Caco-2 (cell line): ENCODE measurements at places on chromosomes 7 and 10.

- DNase-seq: no peak
These were observed 1.5 kb downstream of the AKR1C3 start for GRCh38 chr10:5095687-5096086.

DNA sequence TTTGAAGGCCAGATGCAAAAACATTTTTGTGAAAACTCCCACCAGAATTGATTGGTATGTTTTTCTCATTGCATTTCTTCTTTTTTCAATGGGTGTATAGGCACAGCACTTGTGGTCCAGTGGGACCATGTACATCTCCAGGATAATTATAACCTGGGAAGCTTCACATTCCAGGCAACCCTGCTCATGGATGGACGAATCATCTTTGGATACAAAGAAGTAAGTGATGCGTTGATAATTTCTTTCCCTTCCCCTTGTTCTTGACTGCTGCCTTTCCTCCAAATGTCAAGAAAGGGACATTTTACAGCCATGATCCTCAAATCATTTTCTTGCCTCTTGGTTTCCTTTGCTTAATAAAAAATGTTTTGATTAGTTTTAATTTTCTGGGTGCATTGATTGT lies 331.5 kb downstream of the PLXDC2 start:
- DNase-seq: no peak

GRCh38 chr10:108388706-108389105 lies 1224.2 kb upstream of the SORCS1 start:
- no peak for DNase-seq

DNA sequence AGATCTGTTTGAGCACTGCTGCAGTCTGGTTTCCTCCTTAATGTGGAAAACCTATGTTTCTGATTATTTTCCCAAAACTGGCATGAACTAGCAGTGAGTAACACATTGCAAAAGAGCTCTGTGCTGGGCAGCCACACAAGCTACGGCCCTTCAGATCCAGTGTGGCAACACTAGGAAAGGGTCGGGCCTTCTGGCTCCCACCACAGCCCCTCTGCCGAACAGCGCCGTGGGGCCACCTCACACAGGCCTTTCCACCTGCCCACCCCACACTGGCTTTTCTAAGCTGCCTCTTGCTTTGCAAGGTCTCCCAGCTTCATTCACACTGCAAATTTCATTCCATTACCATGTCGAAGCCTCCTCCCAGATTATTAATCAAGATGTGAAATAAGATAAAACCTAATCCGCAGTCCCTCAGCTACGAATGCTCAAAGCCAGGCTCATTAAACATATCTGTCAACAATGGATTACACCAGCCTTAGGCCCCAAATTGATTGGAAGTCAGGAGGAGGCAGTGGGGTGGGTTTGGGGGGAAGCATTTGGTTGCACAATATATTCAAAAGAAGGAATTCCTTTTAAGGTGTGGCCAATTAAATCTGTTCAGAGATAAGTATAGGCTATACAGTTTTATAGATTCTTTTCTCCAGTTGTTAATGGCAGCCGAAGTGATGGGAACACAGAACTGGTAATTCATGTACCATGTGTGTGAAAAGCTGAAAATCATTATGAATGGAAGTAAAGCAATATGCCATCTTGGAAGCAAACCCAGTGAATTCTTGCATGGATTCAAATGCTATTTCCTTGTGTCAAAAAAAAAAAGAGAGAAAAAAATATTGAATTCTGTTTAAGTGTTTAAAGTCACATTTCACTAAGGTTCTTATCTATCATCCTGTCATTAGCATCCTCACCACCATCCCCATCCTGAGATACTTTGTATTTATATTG lies 223.7 kb downstream of the MTERF1 start:
- DNase-seq: no peak

- no peak for DNase-seq
These were observed 287.1 kb upstream of the CELF2 start for GRCh38 chr10:10730471-10731043.

- DNase-seq: peak; percentile 87
These were observed 64.4 kb downstream of the BPGM start for GRCh38 chr7:134710854-134711624.

DNA sequence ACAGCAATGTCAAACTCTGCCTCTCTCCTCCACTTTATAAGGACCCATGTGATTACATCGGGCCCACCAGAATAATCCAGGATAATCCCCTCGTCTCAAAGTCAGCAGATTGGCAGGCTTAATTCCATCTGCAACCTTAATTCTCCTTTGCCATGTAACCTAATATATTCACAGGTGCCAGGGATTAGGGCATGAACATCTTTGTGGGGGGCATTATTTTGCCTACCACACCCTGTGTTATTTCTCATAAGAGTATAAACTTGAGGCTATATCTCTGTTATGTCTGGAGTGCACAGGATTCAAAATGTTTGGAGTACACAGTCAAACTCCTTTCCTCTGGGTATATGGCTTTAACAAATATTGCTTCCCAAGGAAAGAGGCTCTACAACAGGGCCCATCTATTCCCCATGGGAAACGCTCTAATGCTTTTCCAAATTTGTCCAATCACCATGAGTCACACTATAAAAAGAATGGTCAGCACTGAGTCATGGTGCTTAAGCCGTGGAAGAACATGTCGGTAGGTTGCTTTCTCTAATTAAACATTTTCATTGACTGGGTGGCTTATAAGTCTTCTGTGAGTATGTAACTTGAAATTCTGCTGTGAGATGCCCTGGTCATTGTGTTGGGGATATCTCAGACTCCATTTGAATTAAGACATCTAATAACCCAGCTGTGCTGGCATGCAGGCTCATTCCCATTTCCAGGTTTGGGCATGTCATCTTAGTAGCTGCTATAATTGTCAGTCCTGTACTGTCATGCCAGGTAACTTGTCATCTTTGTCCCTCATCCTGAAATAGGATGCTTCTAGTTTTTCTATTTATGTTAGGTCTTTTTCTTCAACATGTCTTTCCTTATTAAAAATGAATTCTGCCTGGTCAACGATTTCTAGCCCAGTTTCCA lies 11.5 kb upstream of the AKR1B10 start:
- DNase-seq: no peak

- DNase-seq: no peak
These were observed 93.9 kb downstream of the ATXN7L1 start for GRCh38 chr7:105782391-105783042.

- no peak for DNase-seq
These were observed 48.3 kb downstream of the NOD1 start for GRCh38 chr7:30430276-30430675.

DNA sequence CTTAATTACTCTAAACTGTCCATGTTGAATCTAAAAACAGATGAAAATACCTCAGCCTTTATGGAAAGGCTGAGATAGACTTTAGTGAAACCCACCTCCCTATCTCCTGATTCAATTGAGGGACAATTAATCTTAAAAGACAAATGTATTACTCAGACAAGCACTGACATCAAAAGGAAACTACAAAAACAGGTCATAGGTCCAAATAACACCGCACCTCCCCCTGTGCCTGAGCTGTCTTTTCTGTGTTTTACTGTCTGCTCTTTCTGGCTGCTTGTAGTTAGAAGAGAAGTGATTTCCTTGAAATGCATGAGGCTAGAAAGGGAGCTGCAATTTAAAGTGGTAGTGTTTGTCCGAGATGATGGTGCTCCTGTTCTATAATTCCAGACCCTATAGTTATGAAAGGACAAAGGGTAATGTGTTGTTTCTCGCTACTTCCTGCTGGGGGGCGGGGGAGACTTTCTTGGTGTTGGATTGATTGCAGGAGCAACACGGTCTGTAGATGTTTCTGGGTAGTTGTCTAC lies 16.0 kb downstream of the AKR1C8 start:
- no peak for DNase-seq

DNA sequence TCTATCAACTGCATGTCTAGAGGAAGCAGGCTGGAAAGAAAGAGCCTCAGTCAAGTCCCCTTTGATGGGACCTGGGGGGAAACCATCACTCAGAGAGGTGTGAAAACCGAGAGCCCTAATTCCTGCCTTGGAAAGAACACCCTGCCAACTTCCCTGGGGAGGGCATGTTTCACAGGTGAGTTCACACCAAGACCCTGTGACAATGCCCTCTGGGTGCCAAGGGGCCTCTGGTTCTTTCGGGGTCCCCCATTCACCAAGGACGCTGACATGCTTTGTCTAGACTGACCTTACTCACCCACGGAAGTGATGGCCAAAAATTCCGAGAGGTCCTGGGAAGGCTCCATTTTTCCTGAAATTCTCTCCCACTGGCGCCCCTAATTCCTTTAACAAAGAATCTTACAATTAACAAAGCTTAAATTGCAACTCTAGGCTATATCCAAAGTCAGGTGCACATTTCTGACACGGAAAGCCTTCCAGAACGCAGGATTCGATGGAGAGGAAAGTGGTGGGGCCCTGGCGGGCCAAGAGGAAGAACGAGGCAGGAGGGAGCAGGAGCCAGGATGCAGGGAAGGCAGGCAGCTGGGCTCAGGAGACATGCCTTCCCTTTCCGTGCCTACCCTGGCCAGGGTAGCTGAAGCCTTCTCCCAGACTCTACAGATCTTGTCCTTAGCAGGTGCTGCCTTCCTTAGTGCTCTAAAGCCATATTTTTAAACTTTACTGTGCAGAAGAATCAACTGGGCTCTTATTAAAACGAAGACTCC lies 23.7 kb downstream of the VSTM4 start:
- DNase-seq: no peak

- no peak for DNase-seq
These were observed 1.1 kb upstream of the LBX1 start for GRCh38 chr10:101230183-101230917.

DNA sequence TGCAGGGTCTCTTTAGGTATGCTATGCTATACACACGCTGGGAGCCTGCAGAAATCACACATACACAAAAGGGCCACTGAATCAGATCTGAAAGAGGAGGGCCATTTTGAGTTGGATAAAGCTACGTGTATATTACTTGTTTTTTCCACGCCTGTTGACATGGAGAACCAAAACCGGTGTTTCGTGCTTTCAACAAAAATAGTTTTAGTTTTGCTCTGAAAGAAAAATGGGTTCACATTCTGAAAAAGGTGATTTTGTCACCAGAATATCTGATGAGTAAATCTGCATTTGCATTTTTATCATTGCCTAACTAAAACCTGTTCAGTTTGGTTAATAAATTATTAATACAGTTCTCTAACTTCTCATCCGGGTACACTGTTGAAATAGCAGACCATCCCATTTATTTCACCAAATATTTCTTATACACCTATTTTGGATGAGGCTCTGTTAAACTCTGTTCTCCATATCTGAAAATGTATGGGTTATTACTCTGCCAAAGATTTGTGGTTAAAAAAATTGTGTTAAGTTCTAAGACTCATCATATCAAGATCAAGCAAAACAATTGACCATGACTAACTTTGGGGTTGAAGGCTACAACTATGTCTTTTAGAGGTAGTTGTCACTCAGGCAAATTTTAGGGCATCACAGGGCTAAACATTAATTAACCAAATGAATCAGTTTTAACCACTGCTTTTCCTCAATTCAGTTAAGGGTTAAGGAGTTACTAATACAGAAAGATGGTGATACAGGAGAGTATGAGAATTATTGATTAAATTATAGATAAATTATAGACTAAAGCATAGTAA lies 101.2 kb upstream of the RPA3 start:
- no peak for DNase-seq

GRCh38 chr7:66921918-66922486 lies 977 bp downstream of the TMEM248 start:
- DNase-seq: no peak

DNA sequence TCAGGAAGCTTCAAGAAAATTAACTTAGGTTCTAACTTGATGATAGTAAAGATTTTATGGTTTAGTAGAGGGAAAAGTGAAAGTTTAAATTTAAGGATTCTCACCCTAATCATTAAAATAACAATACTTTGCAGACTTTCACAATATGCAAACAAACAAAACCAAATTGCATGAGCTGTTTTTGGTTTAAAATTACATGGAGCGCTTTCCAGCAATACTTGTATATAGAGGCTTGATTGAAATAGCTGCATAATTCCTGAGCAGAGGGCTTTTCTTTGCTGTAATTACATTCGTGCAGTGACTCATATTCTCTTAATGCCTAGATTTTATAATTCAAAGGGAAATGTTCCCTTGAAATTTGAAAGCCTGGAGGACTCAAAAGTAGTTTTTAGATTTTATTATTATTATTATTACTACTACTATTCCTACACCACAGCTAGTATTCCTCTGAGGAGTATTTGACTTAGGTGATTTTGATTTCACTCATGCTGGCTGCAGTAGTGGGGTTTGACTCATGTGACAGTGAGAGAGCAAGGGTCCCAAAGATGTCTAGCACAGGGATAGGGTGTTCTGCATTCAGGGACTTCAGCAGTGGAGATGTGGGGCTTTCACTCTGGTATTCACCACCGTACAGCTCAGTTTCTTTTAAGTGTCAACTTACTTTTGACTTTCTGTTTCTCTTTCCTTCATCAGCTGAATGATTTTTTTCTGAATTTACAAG lies 138.1 kb downstream of the ADAM22 start:
- no peak for DNase-seq
